IMR-90 (cell line): ENCODE measurements at places on chromosomes 3 and 15. TPM values are rescaled to one million over a fixed set of nuclear protein-coding genes. Genes with fewer than 3 reads are reported as not detected.

- DNase-seq: peak; percentile 76
- no peaks in the 10 kb centered on the region for H3K27me3 ChIP-seq
- no peak overlapping the region for H3K27ac ChIP-seq
Measured at GRCh38 chr3:78141269-78141668, 1101.4 kb downstream of the ROBO2 start.

DNA sequence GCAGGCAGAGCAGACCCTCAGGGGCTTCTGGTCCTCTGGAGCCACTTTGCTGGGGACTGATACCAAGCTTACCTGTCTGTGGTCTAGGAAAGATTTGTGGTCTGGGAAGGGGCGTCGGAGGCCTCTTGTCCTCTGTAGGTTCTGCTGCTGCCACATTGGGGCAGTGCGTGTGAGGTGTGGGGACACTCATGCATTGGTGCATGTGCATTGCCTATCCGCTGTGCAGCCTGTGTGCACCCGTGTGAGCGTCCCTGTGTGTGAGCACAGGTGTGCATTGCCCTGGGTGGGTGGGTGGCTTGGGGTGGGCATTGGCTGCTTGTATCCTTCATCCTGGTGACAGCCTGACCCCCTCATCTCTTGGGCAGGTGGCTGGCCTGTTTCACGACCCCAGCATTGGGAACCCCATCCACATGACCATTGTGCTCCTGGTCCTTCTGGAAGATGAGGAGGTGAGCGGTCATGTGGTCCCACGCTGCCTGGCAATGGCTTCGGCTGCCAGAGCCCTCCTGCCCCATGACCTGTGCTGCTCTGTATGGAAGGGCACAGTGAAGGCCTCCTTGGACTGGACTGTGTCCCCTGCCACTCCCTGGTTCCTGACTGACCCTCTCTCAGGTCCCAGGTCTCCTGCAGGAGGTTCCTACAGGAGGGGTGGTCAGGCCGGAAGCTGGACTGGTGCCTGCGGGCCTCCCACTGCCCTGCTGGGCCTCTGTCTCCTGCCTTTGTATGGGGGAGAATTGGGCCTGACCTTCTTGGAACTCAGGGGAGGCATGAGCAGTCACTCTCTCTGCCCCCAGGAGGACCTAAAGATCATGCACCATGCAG is 41.5 kb downstream of the SAXO2 start:
- no peaks in the 10 kb centered on the region for H3K4me1 ChIP-seq
- peaks cover 30% of the 10 kb centered on the region for H3K27me3 ChIP-seq
- DNase-seq: no peak
- H3K36me3 ChIP-seq: no peaks in the 10 kb centered on the region
- no peak overlapping the region for H3K27ac ChIP-seq

Gene SLC28A1
- total RNA-seq: not detected in 2 replicates

DNA sequence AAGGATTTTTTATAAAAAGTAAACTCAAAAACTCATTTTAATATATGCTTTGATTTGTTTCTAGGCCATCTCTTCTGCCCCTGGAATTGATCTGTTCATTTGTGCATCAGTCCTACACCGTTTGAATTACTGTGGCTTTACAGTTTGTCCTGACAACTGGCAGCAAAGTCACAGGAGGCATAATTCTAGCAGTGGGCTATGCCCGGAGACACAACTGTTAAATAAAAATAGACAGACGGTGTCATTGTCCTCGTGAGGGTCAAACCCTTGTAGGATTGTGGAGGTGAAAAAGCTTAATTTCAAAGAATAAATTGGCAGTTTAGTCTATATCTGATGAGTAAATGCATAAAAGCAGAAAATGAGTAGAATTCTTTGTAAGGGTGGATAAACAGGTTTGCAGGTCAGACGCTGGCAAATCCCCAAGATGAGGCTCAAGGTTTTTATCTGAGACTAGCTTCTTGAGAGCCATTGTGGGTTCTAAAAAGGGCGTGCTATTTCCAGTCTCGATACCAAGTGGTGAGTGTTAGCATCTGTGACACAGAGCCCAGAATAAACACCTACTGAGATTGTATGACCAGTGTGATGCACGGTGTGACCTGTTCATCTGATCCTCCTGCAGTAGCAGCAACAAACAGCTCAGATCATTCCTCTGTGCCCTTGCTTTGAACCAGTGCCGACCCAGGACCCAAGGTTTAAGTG is 51.5 kb upstream of the SLCO3A1 start:
- H3K27ac ChIP-seq: no peak overlapping the region
- no peaks in the 10 kb centered on the region for H3K4me1 ChIP-seq
- no peaks in the 10 kb centered on the region for H3K36me3 ChIP-seq
- H3K27me3 ChIP-seq: no peaks in the 10 kb centered on the region
- H3K4me3 ChIP-seq: no peak overlapping the region

Gene WDR93
- total RNA-seq: not detected in 2 replicates

GRCh38 chr3:31777092-31777491 is 204.0 kb downstream of the OSBPL10 start:
- H3K27ac ChIP-seq: no peak overlapping the region
- H3K27me3 ChIP-seq: no peaks in the 10 kb centered on the region
- DNase-seq: peak; percentile 23
- H3K36me3 ChIP-seq: no peaks in the 10 kb centered on the region
- H3K4me3 ChIP-seq: no peak overlapping the region

Gene TMEM207
- total RNA-seq: not detected in 2 replicates

DNA sequence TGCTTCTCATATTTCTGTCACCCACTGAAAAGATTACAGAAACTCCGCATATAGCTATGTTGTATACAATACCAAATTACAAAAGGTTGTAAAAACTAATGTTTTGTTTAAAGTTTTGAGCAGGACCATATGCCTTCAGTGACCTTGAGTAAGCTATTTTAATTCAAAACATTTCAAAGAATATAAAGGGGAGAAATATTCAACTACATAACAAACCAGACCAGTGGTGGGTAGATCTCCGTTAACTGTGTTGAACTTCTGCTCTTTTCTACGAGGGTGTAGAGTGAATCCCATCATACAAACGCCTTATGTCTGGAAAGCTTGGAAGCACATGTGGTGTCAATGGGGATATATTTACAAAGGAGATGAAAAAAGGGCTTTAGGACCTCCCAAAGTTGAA is 68.4 kb upstream of the NR2F2 start:
- H3K4me3 ChIP-seq: no peak overlapping the region
- peaks cover 14% of the 10 kb centered on the region for H3K4me1 ChIP-seq
- DNase-seq: peak; percentile 25
- H3K27ac ChIP-seq: peak overlapping the region; percentile 19; the same call in 1 of the 2 replicates

Gene KNL1
- 25.1 and 32.5 TPM in 2 replicates for total RNA-seq

DNA sequence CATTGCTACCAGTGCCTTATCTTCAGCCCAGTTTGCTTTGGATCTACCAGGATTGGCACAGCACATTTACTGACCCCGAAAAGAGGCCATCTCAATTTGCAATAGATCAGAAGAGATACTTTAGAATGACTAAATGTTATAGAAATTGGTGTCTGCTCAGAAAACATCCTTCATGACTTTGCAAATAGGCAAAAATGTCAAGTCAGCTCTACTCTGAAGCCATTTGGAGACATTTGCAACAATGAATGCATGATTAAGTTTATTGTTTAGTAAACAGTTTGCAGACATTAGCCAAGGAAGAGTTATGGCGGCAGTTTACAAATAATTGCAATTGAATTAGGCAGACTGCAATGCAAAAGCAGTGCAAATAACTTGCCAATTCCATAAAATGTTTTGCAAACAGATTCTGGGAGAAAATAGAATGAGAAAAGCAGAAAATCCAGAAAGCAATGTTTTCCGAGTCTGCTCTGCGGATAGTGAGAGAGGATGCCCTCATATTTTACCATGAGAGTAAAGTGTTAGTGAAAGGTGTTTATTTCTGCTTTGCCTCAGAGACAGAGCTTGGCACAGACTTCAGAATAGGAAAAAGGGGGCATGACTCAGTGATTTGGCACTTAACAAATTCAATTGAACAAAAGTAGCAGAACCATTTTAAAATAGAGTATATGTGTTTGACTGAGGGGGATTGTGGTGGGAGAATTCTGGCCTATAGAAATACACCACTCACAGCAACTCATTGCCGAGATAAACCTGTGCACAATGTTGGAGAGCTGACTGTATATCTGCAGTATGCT is 334.9 kb upstream of the NR2F2 start:
- no peak overlapping the region for H3K27ac ChIP-seq
- H3K27me3 ChIP-seq: no peaks in the 10 kb centered on the region
- DNase-seq: peak; percentile 47
- no peak overlapping the region for H3K4me3 ChIP-seq
- H3K36me3 ChIP-seq: no peaks in the 10 kb centered on the region
- no peaks in the 10 kb centered on the region for H3K4me1 ChIP-seq

DNA sequence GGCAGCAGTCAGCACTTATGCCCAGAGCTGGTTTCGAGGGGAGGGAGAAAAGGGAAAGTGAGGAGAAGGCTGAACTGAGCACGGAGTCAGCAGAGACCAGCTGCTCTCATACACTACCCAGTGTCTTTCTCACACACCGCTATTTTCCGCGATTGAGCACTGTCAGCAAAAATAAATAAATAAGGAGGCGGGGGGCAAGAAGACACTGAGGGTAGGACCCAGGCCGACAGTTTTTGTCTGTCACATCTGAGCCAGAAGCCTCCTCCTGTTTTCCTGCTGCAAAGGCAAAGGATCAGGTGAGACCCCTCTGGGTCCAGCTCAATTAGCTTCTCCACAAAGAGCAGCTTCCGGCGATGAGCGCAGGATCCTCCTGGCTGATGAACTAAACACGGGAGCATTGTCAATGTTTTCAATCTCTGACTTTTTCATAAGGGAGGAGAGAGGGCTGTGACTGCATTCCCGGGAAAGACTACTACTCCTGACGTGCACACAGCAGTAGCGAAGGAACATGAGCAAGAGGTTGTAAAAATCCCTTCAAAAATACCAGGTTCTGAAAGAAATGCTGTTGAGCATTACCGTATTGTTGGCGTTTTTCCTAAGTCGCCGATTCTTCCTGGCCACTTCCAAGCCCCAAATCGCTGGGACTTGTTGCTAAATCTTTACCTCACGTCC is 1.3 kb downstream of the FRMD5 start:
- peak overlapping the region; percentile 65 for H3K4me3 ChIP-seq
- no peaks in the 10 kb centered on the region for H3K36me3 ChIP-seq
- no peaks in the 10 kb centered on the region; the same call in 1 of the 2 replicates for H3K4me1 ChIP-seq
- DNase-seq: peak; percentile 55

DNA sequence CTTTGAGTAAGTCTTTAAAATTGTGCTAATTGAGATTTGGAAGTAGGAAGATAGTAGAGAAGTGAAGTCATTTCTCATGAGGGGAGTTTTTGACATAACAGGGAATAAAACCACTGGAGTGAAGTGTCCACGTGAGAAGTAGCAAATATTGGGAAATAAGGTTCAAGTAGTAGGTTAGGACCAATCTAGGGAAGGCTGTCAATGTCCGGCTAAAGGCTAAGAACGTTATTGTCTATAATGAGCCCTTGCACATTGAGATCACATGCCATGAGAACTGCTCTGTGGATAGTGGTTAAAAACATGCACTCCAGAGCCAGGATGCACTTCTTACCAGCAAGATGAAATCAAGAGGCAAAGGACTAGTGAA is 459.9 kb upstream of the TPRG1 start:
- peaks cover 11% of the 10 kb centered on the region for H3K4me1 ChIP-seq
- peak overlapping the region; percentile 79 for H3K27ac ChIP-seq
- no peak overlapping the region for H3K4me3 ChIP-seq
- no peaks in the 10 kb centered on the region for H3K27me3 ChIP-seq

GRCh38 chr3:160105907-160106584 is 117.4 kb downstream of the IL12A start:
- no peak overlapping the region for H3K27ac ChIP-seq
- no peak overlapping the region for H3K4me3 ChIP-seq
- no peaks in the 10 kb centered on the region for H3K4me1 ChIP-seq
- no peaks in the 10 kb centered on the region for H3K36me3 ChIP-seq

DNA sequence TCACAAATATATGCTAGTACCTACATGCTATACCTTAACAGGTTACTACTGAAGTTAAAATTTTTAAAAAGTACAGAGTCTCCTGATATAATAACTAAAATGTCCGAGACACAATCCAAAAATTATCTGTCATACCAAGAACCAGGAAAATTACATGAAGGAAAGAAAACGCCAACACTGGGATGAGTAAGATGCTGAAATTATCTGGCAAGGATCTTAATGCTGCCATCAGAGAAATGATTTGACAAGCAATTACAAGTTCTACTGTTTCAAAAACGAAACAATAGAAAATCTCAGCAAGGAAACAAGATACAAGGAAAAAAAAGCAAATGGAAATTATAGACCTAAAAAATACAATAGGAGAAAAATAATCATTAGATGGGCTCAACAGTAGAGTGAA is 92.5 kb downstream of the UBE3A start:
- no peaks in the 10 kb centered on the region for H3K4me1 ChIP-seq
- DNase-seq: no peak
- H3K27me3 ChIP-seq: no peaks in the 10 kb centered on the region
- peaks cover 7% of the 10 kb centered on the region; the same call in 1 of the 2 replicates for H3K36me3 ChIP-seq
- H3K27ac ChIP-seq: no peak overlapping the region

- H3K27me3 ChIP-seq: no peaks in the 10 kb centered on the region
- no peak overlapping the region for H3K27ac ChIP-seq
- no peak overlapping the region for H3K4me3 ChIP-seq
Measured at GRCh38 chr3:11835028-11835639, 11.6 kb downstream of the TAMM41 start.

Gene POTEB2
- not detected in 2 replicates for total RNA-seq

Gene GOLGA6A
- not detected in 2 replicates for total RNA-seq

DNA sequence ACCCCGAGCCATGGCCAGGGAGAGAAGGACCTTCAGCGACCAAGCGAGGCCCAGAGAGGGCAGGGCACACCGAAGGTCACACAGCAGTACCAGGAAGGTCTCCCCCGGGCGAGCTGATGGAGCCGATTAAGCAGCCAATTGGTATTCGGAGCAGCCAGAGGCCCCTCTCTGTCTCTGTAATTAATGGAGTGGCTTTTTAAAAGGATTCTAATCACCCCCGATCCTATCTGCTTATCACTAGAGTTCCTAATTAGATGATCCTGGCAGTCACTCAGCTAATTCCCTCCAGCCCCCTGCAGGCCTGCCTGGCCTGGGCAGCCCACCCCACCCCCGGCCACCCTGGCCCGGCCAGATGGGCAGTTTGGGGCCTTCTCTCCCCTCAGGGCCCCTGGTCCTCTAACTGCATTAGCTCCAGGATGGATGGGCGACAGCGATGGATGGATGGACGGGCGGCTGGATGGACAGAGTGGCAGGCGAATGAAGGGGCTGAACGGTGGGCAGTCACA is 1.6 kb upstream of the DNAJB8 start:
- no peak for DNase-seq
- H3K4me3 ChIP-seq: no peak overlapping the region
- no peaks in the 10 kb centered on the region for H3K36me3 ChIP-seq
- peaks cover 86% of the 10 kb centered on the region for H3K27me3 ChIP-seq
